ENCODE measurements at places on chromosomes 7 and 10.

DNA sequence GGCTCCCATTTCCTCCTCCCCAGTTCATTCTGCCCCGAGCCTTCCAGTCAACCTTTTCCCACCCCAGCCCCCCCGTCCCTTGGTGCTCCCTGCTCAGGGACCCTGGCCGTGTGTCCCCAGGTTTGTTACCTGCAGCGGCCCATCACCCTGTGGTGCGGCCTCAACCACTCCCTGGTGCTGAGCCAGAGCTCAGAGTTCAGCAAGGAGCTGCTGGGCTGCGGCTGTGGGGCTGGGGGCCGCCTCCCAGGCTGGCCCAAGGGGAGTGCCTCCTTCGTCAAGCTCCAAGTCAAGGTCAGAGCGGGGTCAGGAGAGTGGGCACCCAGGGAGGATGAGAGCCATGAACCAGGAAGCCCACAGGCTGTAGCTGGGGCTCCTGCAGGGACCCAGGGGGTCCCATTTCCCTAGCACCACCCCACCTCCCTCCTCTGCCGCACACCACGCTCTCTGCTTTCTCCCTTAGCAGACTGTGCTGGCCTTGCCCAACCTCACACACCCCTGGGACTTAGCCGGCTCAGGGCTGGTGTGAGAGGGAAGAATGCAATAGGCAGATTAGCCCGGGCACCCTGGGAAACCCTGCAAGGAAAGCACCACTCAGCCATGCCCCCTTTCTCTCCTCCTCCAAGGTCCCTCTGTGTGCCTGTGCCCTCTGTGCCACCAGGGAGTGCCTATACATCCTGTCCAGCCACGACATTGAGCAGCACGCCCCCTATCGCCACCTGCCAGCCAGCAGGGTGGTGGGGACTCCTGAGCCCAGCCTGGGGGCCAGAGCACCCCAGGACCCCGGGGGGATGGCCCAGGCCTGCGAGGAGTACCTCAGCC lies 2.0 kb upstream of the PCOLCE start:
- no peak for DNase-seq

DNA sequence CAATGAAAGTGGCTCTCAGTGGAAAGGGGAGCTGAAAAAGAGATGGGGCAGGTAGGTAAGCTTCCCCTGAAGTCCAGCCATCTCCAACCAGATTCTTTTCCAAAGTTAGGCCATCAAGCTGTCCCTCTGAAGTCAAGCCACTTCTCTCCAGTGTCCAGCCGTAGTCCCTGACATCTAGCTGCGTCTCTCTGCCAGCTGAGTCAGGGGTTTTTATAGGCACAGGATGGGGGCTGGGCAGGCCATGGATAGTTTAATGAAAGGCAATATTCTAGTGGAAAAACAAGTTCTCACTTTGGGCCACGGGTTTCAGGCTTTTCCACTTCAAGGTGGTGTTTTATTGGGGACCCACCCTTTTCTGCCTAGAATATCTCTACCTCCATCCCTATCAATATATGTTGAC lies 36.8 kb downstream of the AVL9 start:
- DNase-seq = no peak

DNA sequence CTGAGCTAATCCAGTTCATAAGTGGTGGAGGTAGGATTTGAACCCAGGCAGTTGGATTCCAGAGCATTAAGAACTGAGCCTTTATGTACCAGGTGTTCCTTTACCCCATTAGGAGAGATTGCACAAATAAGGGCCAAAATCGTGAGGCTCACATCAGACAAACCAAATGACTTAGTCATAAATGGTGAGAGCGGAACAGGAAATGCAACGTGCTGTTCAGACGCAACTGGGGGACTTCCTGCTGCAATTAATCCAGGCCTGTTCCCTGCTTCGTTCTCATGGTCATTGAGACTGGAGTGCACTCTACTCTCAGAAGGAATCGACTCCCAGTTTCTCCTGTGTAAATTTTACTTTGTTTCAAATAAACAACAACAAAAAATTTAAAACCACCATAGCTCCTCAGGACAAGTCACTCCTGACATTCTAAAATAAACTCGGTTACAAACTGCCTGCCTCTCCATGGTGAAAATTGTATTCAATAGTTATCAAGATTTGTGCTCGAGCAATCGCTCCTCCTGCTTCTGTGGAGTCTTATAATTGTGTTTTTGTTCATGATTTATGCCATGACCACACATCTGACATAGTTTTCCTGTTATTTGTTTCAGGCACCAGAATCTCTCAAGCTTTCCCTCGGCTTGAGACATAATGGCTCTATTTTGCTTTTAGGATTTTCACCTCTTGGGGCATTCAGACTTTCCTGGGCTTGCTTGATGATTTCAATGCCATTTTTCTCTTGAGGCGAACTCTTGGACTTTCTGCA lies 115.3 kb upstream of the BMPER start:
- DNase-seq = no peak

GRCh38 chr7:102260856-102261255 lies 25.8 kb upstream of the SH2B2 start:
- DNase-seq = no peak

GRCh38 chr10:132097609-132098377 lies 32.0 kb downstream of the JAKMIP3 start:
- DNase-seq = no peak

DNA sequence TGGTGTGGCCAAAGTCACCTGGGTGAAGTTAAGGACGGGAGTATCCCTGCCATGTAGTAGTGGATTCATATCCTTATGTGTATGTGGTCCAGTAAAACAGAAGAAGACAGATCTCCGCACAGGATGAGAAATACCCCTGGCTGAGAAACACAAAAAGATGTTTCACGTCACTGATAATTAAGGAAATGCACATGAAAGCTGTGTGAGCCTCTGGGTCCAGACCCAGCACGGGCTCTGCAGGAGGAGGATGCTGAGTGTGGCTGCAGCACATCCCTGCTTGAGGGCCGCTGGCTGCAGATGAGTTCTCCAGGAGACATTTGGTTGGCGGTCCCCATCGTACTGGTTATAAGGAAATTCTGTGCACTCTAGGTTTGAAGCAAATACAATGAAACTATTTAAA lies 8.2 kb upstream of the SUN1 start:
- DNase-seq = no peak

DNA sequence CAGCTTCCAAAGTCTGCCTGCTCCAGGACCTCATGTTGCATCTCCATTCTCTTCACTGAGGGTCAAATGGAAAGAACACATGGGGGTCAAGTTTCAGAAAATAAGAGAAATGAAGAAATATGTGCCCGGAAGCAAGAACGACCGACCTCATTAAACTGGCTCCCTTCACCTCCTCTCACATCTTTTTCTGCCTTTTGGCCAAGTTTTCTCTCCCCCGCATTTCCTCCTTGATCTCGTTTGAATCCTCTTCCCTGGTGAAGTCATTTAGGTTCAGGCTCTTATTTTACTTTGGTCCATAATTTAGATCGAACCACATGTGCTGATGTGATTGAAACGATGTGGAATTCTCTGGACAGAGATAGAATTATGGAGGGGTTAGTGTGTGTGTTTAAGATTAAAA lies 44.2 kb downstream of the EGFR start:
- DNase-seq = no peak

DNA sequence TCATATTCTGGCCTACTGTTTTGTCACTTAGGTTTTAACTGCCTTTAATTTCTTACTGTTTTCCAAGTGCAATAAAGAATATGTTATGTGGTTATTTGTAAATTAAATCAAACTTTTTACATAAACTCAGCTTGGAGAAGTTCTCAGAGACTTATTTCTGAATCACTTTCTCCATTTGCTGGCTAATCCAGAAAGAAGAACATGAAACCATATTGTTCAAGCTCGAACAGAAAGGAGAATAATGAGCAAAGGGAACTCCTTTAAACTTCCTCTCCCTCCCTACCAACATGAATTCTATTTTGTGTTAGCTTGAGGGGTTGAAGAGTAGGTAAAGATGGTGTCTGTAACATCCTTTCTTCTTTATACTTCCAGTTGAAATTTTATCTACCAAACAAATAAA lies 52.3 kb downstream of the SHTN1 start:
- DNase-seq = no peak

GRCh38 chr7:37531225-37531624 lies 82.6 kb upstream of the ELMO1 start:
- DNase-seq = no peak

DNA sequence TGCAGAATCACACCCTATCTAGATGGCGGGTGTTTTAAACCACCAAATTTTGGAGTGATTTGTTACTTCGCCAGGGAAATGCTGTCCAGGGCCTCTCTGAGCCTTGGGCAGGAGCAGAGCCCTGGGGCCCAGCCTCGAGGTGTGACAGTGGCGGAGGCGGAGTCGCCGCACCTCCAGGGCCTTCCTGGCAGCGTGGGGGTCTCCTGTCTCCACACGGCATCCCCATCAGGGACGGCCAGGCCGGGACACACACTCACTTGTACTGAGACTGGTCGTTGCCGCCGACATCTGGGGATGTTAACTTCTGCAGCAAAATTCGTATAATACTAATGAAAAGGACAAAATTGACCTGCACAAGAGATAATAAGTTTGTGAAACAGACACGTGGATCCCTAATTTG lies 110.7 kb downstream of the VIPR2 start:
- no peak for DNase-seq

DNA sequence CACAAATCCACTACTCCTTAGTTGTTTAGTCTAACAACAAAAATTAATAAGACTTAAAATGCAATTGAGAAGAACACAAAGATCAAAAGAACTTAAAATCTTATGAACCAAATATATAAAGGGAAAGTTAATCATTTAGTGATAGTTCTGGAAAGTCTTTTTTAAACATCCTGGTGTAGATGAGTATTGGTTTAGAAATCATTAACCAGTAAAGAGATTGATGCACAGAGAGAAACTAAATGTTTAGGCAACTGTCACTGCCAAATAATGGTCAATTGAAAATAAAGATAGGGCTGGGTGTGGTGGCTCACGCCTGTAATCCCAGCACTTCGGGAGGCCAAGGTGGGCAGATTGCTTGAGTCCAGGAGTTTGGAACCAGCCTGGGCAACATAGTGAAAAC lies 44.9 kb downstream of the SP8 start:
- DNase-seq = no peak

- DNase-seq = no peak
Observed at GRCh38 chr7:108104324-108104723, 25.8 kb downstream of the LAMB4 start.

DNA sequence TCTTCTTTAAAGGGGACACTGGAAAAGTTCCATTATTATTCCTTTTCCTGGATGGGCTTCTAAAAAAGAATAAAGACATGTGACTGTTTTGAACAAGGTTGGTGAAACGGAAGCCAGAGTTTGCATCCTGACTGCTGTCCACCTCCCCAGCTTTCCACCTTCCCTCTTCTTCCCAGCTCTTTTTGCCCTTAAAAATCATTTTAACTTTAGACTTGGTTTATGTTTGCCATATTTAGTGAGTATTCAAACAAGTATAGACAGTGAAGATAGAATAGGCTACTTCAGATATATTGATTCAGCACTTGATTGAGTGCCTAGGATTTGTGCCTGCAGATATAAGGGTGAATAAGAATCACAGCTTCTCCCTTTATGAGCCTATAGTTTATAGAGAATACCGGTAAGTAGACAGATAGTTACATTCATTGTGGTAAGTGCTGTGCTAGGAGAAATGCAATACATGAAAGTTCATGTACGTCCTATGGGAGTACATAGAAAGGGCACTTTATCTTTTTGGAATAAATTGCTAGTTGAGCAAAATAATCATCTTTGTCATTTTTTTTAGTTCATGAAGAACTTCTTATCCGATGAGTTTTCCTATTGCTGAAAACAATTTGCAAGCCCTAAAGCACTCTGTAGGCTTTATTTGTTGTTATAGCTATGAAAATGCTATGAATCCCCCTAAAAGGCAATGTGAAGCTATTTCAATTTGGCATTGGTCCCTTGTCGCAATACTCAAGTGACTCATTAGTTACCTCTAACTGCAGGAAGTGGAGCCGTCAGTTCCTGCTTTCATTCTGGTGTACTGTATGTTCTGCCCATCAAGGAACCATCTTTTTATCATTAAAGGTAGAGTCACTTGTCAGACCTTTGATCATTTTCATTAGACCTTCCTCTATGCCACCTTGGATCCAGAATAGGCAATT lies 57.2 kb upstream of the STRIP2 start:
- no peak for DNase-seq

- DNase-seq = no peak
Observed at GRCh38 chr10:17512341-17513001, 58.1 kb upstream of the ST8SIA6 start.

DNA sequence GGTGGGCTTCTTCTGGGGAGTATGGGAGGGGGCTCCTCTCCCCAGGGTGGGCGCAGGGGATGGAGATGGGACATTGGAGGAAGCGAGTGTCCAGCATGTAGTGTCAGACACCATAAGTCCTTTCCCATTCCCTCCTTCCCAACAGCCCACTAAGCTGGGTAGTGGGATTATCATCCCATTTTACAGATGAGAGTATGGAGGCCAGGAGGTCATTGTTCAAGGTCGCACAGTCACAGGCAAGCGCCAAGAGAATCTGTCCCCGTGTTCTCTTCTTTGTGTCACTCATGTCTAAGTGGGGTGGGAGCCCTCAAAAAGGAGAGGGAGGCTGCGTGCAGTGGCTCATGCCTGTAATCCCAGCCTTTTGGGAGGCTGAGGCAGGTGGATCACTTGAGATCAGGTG lies 64.8 kb downstream of the CLIP2 start:
- DNase-seq = no peak

DNA sequence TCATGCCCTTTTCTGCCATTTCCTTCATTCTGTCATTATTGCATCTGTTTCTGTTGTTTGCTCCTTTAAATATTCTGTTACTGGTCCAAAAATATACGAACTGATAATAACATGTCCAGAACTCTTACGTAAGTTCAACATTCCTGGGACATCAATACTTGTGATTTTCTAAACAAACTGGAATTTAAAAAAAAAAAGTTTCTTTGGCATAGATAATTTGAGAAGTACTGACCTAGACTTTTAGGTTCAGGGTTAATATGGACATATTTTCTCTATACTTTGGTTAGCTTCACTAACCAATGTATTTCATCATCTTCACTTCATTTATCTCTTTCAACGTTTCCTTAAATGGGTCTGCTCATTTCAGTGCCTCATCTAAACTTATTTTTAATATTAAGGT lies 147.3 kb downstream of the JMJD1C start:
- DNase-seq = no peak

- no peak for DNase-seq
Observed at GRCh38 chr7:135334830-135335543, 101.3 kb downstream of the STRA8 start.

- DNase-seq = no peak
Observed at GRCh38 chr10:50585921-50586739, 37.6 kb downstream of the SGMS1 start.

Measured in hindlimb muscle (tissue), 1 donor.